CD14-positive monocyte (primary cell): ENCODE measurements at places on chromosomes 2 and 18.

DNA sequence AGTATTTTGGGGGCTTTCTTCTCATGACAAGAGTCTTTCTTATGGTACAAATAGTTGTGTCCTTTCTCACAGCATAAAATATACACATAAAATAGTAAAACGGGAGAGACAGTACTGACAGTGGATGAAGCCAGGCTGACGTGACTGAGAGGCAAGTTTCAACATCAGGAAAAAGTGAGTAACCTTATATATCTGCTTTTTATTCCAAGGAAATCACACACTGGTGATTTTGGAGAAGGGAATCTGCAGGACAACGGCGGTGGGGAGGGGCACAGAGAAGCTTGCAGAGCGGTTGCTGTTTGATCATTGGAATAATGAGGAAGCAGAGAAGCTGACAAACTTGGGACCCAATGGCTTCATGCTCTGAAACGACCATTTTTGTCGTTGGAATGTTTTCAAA is 130.6 kb upstream of the ZNF236 start:
- DNase-seq = no peak

DNA sequence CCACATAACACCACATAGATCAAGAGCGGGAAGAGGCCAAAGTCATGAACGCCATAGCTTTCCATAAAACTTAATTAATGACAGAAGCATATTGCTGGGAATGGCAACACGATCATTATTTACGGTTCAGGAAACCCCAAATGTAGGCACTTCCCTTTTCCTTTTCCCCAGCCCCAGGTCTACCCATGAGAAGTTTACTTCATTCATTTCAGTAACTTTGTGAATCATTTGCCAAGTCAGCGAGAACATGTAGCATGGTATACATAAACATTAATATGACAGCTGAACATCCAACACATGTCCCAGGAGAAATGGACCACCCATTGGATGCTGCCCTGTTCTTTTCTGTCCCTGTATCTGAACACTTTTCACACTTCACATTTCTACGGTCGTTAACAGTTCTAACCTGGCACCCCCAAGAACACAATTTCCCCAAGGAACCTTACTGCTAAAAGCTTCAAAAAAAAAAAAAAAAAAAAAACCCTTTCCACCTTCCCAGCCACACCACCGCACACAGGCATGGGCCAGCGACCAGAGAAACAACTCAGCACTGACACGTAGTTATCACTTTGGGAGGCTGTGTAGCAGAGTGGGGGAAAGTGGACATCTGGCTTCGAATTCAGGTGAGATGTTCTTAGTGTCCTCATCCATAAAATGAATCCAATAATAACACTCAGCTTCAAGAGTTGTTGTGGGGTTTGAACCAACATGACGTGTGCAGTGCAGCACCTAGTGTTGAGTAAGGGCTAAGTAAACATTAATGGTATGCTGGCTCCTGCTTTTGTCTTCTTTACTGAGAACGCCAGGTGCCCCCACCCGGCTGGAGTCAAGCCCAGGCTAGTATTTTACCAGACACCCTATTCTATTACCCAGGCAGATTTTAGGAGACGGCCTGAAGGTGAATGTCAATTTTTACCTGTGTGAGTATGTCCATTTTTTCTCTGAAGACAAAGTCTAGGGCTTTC is 371.5 kb downstream of the LNPK start:
- no peak for DNase-seq

DNA sequence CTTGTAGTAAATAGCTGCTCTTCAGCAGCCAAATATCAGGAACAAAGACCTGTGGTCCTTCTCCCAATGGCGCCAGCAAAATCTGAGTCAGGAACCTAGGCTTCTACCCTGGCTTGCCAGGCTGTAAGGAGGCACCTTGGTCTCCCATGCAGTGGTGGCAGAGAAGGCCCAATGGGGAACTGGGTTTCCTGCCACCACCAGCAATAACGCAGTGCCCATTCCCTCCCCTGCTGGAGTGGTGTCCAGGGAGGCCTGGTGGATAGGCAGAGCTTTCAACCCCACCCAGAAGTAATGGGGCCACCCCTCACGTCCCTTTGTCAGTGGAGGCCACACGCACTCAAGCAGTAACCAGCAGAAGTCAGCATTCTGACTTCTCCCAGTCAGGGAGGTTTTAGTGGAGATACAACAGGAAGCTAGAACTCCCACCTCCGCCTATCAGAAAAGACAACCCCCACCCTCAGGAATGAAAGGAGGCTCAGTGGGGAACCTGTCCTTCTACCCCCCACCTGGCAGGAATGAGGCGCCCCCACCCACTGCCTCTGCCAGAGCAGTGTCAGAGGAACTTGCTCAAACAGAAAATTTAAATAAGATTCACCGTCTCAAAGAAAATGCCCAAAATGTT is 132.4 kb downstream of the COPS8 start:
- DNase-seq = no peak

DNA sequence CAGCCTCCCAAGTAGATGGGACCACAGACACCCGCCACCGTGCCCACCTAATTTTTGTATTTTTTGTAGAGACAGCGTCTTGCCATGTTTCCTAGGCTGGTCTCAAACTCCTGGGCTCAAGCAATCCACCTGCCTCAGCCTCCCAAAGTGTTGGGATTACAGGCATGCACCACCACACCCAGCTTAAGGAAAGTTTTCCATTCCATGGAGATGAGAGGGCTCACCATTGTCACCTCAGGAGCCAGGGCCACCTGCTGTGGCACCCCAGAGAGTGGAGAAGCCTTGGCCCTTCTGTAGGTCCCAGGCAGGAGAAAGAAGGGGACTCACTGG is 4.6 kb downstream of the SLC35F6 start:
- no peak for DNase-seq

DNA sequence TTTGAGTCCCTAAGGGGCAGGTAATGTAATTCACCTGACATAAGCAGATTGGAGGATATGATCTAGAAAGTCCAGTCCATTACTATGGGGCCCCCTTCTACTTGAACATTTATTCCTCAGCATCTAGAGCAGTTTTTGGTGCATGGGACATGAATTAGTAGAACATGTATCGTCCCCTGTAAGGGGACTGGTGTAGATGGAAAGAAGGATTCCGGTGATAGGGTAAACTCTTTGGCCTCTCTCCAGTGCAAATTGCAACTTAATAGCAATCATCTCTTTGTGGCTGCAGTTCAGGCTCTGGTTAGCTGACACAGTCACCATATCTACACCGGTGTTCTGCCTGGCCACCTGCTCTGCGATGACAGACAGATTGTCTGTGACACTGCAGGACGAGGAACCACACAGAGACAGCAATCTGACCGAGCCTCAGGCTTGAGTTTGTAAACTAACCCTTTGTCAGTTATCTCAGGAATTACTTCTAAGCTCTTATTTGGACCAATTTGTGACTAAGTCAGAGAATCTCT is 6.4 kb upstream of the SLC8A1 start:
- DNase-seq = no peak

DNA sequence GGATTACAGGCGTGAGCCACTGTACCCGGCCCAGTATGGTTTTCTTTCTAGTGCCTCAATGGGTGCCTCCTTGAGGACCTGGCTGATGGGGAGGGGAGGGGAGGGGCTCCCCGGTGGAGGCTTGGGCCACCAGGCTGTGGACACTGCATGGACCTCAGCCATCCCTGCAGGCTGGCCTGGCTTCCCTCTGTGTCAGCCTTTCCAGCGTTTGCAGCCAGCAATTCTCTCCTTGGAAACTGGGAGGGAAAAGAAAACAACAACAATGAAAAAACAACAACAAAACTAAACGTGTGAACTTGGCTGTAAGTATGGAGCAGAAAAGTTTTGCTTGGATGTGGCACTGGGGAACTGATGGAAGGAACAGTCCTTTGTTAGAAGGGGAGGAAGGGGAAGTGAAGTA is 159.3 kb downstream of the GLI2 start:
- DNase-seq = no peak

DNA sequence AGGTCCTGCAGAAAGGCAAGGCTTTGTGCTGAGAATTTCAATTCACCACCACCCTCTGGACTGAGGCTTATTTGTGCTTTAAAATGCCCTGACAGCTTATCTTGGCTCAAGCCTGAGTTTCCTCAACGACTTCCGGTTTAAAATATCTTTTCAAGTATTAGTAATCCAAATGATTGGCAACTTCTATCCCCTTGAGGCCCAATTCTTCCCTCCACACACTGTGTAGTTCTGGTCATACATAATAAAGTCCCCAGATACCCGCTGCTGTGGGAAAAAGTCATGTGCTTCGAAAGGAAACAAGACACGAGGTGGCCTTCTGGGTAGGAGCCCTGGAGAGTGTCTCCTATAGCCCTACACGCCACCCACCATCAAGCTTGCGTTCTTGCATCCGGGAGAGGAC is 393.4 kb downstream of the ALK start:
- DNase-seq = no peak

DNA sequence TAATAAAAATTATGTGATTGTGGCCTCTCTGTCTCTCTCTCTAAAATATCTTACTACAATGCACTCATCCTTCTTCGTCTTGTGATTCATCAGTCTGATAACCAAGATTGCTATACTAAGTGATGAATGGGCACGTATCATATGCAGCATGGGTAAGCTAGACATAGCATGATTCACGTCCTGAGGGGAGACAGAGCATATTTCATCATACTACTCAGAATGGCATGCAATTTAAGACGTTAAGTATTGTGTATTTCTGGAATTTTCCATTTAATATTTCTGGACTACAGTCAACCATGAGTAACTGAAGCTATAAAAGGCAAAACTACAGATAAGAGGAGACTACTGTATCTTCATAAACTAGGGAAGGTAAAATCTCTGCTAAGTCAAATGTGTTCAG is 97.0 kb upstream of the CD226 start:
- peak; percentile 63 for DNase-seq

DNA sequence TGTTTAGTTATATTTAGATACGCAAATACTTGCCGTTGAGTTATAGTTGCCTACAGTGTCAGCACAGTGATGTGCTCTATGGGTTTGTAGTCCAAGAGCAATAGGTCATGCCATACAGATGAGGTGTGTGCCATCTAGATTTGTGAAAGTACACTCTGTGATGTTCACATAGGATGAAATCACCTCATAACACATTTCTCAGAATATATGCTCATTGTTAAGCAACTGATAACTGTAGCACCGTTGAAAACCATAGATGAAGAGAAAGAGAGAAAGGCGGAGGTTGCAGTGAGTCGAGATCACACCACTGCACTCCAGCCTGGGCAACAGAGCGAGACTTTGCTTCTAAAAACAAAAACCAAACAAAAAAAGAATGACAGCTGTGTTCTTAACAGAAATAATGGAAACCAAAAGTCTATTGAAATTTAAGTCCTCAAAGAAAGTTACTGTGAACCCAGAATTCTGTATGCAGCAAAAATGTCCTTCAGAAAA is 9.5 kb downstream of the DGKD start:
- no peak for DNase-seq

- no peak for DNase-seq
These were observed 31.9 kb downstream of the KIDINS220 start for GRCh38 chr2:8805278-8806210.

DNA sequence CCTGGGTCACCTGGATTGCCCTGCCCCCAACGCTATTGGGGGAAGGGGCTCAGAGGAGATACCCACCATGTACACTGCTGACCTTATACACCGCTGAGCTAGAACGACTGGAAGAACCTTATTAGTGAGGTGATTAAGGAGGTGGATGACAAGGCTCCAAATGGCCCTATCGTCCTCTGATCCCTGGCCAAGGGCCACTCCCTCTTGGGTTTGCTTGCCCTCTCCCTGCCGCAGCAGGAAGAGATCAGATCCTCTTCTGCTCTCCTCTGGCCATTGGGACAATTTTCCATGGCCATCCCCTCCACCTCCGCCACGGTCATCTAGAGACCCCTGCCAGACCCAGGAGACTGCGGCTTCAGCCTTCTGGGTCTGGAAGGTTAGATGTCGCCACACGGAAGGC is 1.2 kb downstream of the ZNF514 start:
- DNase-seq = no peak

DNA sequence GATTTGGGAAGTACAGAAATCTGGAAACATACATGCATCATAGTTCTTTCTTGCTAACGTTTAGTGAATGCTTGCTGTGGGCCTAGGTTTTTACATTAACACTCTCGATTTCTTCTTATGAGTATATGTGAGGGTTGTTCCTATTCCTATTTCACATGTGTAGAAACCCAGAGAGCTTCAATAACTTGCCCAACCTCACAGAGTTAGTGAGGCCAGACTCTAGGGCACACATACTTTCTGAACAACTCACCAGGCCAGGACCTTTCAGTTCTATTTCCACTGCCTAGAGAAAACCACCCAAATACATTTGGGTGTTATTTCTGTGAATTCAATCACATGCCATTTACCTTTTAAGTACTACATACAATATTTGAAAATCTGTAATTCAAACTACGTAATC is 8.2 kb upstream of the KCTD1 start:
- no peak for DNase-seq

GRCh38 chr2:226020956-226021355 is 621.4 kb downstream of the NYAP2 start:
- no peak for DNase-seq

GRCh38 chr2:141384676-141385075 is 746.1 kb downstream of the LRP1B start:
- no peak for DNase-seq

- DNase-seq = peak; percentile 4
These were observed 133.5 kb downstream of the TMEM182 start for GRCh38 chr2:102895376-102895775.

DNA sequence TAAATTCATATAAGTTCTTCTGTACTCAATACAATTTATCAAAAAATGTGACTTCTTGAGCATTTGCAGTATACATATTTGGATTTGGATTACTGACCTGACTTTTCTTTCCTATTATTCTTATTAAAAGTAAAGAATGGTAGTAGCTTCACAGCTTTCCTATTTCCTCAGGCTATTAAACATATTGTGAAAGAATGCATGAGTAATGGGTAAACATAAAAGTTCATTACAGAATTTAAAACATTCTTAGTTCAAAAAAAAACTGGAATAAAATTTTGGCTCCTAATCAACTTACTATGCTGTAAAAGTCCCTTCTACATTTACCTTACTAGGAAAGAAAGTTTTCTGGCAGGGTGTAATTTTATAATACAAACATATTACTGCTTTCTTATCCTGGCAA is 27.3 kb upstream of the C2orf66 start:
- DNase-seq = no peak

DNA sequence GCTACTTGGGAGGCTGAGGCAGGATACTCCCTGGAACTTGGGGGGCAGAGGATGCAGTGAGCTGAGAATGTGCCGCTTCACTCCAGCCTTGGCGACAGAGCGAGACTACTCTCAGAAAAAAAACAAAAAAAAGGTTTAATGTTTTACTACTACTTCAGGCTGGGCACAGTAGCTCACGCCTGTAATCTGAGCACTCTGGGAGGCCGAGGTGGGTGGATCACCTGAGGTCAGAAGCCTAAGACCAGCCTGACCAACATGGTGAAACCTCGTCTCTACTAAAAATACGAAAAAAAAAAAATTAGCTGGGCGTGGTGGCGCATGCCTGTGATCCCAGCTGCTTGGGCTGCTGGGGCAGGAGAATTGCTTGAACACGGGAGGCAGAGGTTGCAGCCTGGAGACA is 75.7 kb upstream of the ATIC start:
- DNase-seq = no peak

- DNase-seq = no peak
These were observed 60.3 kb downstream of the RFTN2 start for GRCh38 chr2:197615016-197615652.
